ENCODE measurements at places on chromosomes 13 and 19.

DNA sequence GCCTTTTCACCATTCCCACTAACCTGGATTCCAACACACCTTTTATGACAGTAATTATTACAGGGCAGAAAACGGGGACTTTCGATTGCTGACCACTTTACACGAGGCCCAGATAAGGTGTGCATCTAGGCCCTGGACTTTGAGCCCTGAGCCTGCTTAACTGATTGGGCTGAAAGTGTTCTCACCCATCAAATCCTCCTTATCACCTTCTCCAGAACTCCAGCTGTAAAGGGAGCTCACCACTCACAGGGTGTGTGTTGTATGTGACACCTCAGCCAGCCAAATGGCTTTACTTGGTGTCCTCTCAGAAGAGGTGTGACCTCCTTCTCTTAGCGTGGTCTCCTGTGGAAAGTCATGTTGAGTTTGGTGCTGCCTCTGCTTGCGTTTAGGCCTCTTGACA, 36.5 kb downstream of the SIPA1L3 start:
- no peak for DNase-seq

DNA sequence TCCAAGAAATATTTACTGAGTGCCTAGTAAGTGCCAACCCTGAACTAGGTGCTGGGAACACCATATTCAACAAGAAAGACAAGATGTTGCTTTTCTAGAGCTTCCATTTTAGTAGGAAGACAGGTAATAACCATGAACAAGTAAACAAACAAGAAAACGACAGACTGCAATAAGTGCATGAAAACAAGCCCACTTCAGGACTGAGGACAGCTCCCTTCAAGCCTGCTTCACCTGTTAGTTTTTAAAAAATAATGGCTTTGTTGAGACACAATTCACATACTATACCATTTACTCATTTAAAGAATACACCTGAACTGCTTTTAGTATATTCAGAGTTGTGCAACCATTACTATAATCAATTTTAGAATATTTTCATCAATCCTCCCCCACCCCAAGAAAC, 30.4 kb downstream of the CYP4F22 start:
- DNase-seq = no peak

DNA sequence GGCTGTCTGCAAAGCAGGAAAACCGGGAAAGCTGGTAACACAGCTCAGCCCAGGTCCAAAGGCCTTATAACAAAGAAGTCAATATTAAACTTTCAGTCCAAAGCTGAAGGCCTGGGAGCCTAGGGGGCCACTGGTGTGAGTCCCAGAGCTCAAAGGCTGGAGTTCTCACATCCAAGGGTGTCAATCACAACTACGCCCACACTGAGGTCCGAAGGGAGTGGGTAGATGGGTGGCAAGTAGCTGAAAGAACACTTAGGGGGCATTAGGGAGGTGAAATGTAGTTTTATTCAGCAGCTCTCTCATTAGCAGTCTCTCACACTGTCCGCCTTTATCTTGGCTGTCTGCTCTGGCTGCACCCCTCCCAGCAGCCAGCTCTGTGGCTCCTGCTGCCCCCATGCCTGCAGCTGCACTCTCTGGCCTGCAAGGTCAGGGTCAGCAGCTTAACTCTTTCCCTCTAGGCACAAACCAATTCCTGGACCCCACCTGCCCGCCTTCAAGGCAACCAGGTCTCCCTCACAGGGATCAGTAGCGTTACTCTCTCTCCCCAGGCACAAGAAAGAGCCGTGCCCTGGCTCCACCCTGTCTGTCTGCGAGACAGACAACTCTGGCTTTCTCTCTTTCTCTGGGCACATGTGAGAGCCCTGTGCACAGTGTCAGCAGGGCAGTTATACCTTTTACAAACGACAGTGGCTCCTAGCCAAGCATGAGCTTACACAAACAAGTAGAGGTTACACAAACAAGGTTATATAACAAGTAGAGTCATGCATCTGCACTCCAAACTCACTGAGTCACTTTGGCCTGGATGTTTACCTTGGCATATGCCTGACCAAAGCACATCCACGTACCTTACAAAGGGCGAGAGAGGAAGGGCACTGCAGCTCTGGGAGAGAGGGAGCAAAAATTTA, 249.4 kb upstream of the PCDH20 start:
- no peak for DNase-seq

- no peak for DNase-seq
Measured at GRCh38 chr19:42360787-42361544, 29.1 kb downstream of the CNFN start.

GRCh38 chr19:51439021-51439465, 19.2 kb downstream of the SIGLEC8 start:
- DNase-seq = no peak

- no peak for DNase-seq
Measured at GRCh38 chr13:113272701-113273181, 24.3 kb upstream of the LAMP1 start.

DNA sequence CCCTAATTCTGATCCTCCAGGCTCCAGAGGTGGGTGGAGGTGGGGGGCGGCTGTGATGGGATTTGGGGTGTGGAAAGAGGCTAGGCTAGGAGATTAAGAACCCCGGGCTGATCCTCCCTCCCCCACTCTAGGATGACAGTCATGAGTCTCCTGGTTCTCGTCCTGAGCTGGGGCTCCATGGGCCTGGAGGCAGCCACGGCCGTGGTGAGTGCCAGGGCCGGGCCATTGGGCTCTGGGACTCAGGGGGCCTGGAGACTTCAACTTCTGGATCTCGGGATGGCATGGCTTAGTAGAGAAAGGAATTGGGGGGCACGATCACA, 13.9 kb downstream of the TTYH1 start:
- no peak for DNase-seq

Measured in T follicular helper cell (primary cell).